RCC 7860 (cell line): ENCODE measurements at places on chromosomes 2 and 18.

DNA sequence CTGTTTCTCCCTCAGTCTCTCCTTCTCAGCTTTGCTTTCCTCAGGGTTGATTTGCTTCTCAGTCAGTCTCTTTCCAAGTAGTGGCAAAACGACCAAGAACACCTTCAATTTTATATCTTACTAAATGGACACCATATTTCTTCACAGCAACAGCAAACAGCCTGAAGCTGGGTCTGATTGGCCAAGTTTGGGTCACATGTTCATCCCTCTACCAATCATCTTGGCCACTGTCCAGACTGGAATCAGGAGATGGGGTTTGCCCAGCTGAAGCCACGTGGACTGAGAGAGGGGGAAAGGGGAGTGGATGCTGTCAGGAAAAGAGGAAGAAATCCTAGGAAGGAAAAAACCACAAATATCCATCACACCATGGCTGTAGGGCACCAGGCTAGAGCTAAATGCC is 42.0 kb upstream of the ACMSD start:
- no peak for DNase-seq

DNA sequence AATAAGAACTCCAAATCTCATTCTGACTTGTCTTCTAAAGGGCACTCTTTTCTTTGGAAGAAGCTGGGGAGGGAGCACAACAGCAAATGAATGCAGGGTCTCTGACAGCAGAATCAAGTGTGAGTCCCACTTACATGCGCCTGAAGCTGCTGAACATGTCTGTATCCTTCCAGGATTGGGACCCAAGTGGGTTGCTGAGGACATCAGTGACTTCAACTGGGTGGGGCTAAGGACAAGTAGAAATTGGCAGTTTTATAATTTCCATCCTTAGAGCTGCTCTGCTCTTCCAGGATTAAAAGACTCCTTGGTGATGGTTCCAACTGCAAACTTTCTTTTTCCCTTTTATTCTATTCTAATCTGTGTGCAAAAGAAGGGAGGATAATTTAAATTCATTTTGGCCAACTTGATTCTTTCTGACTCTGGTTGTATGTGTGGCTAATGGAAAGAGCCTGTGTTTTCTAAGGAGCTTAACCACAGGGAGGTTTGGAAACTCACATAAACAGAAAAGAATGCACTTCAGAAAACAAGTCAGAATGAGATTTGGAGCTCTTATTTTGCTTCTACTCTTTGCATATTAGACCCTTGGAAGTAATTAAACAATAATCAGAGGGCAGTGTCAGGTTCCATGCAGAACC is 20.6 kb downstream of the ANTXR1 start:
- DNase-seq, result no peak

DNA sequence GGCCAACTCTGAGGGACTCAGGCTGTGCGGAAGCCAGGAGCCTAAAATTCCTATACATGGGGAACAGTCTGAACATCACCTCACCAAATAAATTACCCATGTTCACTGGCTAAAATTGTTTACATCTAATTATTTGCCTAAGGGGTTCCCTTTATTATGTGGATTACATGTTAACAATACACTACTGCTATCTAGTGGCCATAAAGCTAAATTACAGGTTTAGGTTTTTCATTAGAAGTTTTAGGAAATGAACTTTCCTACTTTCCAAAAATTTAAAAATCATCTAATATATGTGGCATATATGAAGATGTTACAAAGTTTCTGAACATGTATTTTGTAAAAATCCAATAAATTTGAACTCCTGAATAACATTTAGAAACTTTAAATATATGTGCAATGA is 40.3 kb downstream of the PLA2R1 start:
- no peak for DNase-seq

DNA sequence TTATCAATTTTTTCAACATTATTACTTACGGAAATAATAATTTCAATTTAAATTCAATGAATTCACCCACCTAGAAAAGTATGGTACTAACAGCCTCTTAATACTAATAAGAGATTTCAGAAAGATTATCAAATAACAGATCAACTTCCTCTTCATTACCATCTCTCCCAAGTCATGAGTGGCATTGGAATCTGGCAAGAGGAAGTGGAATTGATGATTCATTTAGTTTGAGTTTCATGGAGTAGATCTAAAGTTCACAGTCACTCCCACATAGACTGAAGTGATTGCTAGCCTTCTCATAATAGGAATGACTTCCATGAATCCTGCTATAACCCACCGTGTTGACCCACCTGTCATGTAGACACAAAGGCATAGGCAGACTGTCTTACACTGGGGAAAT is 77.7 kb upstream of the WDR75 start:
- peak; percentile 67 for DNase-seq

- no peak for DNase-seq
These were observed 68.1 kb upstream of the HAAO start for GRCh38 chr2:42860319-42861094.
